Stimulated activated naive CD4-positive, alpha-beta T cell (primary cell): ENCODE measurements at places on chromosomes 5 and 9.

GRCh38 chr5:150073086-150073625, 13.2 kb downstream of the CSF1R start:
- DNase-seq: no peak

DNA sequence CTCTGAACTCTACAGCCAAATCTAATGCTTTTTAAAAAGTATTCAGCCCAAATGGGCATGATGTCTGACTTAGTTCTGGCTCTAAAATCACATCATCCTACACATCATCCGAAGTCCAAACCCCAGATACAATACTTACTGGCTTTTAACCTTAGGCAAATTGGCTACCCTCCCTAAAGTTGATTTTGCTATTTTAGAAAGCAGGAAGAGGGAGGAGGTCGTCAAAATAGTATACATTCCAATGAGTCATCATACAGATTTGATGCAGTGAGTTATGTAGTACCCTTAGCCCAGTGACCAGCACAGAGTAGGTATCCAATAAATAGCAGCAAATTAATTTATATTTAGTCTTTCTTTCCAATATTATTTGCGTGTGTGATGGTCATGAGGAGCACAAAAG, 582.0 kb upstream of the TUSC1 start:
- no peak for DNase-seq

- no peak for DNase-seq
These were observed 10.4 kb downstream of the GMCL2 start for GRCh38 chr5:178176791-178177190.

GRCh38 chr9:135283671-135284070, 195.9 kb upstream of the PPP1R26 start:
- no peak for DNase-seq

GRCh38 chr5:172172912-172173563, 15.0 kb downstream of the STK10 start:
- no peak for DNase-seq

DNA sequence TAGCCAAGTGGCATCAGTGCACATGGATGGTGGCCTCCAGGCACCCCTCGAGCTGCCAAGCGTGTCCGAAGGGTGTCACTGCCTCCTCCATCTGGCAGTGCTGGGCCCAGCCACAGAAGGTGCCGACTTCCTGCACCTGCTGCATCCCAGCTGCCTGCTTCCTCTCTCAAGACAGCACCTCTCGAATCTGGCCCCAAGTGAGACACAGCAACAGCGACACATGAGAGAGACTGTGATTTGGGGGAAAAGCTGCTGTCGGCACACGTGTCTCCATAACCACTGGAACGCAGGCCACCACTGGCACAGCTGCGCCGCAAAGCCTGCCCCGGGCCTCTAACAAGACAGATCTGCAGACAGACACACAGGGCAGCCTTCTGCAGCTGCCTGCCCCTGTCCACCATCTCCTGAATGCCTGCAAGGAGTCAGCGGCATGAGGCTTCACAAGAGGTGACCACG, 8.8 kb downstream of the CLPTM1L start:
- no peak for DNase-seq

GRCh38 chr5:4197151-4197550, 601.5 kb downstream of the IRX1 start:
- DNase-seq: no peak
